Uterine smooth muscle cell (primary cell): ENCODE measurements at places on chromosomes 6 and 20. TPM values are rescaled to one million over a fixed set of nuclear protein-coding genes. Genes with fewer than 3 reads are reported as not detected.

GRIK2 gene
- 0.11 and 0.25 TPM in 2 replicates for total RNA-seq

CAGE1 gene
- under 0.01 and 0.11 TPM in 2 replicates for total RNA-seq

TDP2 gene
- 27.6 and 27.7 TPM in 2 replicates for total RNA-seq

SCRT2 gene
- not detected in 2 replicates for total RNA-seq

CFB gene
- total RNA-seq: 2.3 and 5.6 TPM in 2 replicates

PRRC2A gene
- 42.2 and 46.1 TPM in 2 replicates for total RNA-seq

EIF6 gene
- total RNA-seq: 99.1 and 161 TPM in 2 replicates
